Activated CD8-positive, alpha-beta memory T cell treated with anti-CD3 and anti-CD28 coated beads, Interleukin-2, amount 50 U/mL, for 4 hours (primary cell): ENCODE measurements at places on chromosomes 12 and 14.

GRCh38 chr14:33527023-33527634 lies 423.7 kb downstream of the EGLN3 start:
- DNase-seq = no peak

DNA sequence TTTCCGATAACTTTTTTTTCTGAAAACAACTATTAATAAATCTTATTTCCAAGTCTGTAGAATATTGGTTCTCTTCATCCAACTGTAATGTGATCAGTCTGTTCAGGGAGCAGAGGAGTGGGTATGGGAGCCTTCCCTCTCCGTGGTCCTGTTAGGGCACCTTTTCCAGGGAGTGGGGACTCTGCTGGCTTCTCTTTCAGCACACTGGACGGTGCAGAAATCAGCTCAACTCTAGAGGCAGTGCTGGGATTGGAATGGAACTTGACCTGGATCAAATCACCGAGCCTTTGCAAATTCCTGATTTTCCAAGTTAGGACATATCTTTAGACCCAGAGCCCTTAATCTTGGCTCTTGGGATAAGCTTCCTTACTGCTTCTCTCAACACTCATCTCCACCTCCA lies 630.4 kb downstream of the DIO2 start:
- DNase-seq = no peak

GRCh38 chr14:72616811-72617210 lies 277.1 kb downstream of the DPF3 start:
- DNase-seq = no peak

GRCh38 chr12:132629330-132629729 lies 10.8 kb downstream of the P2RX2 start:
- no peak for DNase-seq

DNA sequence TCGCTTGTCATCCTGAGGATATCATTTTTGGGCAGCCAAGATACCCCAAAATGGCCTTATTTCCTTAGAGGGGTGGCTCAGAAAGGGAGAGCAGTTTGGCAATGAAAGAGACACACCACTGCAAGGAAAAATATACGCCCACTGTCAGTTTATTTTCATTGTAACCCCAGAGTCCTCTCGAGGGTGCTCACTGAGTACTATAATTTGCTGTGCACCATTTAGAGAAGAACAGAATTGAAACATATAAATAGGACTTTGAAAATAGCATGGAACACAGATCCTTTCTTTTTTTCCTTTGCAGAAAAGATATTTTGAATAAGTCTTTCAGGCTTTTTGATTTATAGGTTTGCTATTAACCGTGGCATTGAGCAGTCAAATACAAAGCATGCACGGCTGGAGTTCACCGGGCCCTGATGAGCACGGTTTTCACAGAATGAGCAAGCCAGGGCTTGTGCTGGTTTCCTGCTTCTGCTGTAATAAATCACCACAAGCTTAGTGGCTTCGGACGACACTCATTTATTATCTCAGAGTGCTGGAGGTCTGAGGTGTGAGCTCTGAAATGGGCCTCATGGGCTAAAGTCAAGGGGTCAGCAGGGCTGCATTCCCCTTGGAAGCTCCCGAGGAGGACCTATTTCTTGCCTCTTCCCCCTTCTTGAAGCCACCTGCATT lies 152.3 kb downstream of the ZNF664 start:
- DNase-seq = no peak

DNA sequence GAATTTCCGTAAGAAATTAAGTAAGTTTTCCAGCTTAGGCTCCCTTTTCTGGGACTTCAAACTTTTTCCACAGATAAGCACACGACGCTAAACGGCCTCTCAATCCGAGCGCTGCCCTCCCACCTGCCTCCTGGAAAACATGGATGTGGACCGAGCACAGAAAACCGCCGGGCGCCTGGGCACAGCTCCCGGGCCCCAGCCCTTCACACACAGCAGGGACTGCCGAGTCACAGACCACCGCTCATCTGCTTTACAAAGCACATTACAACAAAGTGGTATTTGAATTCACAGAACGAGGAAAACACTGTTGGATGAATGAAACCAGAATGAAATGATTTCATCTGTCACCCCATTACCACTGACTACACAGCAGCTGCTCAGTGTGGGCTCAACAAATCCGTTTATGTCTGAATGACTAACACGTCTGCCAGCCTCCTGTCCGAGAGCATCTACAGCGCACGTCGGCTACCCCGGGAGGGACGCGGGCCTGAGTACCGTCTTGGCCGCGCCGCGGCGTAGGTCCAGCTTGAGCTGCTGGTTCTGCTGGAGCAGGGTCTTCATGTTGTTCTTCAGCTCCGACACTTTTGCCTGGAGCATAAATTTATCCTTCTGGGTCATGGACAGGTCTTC lies 13.1 kb upstream of the ANKLE2 start:
- no peak for DNase-seq

- DNase-seq = no peak
Observed at GRCh38 chr14:72787841-72788240, 106.1 kb downstream of the DPF3 start.

GRCh38 chr12:128617304-128617833 lies 206.4 kb downstream of the SLC15A4 start:
- no peak for DNase-seq

DNA sequence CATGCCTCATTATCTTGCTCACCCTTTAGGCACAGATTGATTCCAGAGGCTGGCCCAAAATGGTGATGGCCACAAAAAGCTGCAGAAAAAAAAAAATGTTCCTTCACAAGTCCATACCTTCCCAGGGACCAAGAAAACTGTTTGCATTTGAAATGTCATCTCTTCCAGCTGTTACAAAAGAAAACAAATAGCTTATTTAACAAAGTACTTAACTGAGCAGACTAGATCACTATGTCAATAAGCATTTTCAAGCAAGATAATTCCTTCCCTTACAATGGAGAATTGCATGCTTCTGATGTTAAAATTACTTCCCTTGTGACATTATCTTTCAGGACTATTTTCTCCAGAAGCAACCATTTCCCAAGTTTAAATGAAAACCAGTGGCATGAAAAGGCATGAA lies 377.9 kb upstream of the KITLG start:
- no peak for DNase-seq

- DNase-seq = no peak
Observed at GRCh38 chr12:132723015-132723763, 12.5 kb downstream of the PGAM5 start.

- no peak for DNase-seq
Observed at GRCh38 chr14:60116181-60116580, 24.5 kb downstream of the PCNX4 start.
